ENCODE measurements at places on chromosomes 3 and 15.
A peak's percentile ranks its signal among the peaks of the same experiment; 100 is the strongest.

- no peak for DNase-seq
These were observed 5.0 kb upstream of the FOXB1 start for GRCh38 chr15:59998950-59999611.

DNA sequence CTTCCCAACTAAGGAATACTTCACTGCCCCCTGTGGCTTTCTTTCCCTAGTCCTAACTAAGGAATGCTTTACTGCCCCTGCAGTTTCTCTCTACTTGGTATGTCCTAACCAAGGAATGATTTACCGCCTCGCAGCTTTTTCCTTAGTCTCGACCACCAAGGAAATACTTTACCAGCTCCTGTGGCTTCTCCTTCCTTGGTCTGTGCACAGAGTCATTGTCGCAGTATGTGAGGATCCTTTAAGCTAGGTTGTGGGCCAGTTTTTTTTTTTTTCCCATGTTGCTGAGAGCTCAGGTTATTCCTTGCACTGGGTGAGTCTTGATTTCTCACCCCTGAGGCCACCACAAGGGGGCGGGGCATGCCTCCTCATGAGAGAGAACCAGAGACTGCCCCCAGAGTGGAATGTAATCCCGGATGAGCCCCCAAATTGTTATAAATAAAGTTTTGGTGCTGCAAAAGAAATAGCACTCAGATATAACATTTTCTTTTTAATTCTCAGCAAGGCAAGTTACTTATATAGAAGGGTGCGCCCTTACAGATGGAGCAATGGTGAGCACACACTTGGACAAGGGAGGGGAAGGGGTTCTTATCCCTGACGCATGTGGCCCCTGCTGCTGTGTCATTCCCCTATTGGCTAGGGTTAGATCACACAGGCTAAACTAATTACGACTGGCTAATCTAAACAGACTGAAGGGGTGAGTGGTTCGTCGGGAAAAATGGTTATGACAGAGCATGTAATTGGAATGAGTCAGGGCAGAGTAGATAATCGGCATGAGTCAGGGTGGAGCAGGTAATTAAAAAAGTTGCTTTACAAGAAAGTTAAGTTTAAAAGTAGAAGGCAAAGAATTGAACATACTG, 27.0 kb downstream of the NDUFB4 start:
- peak; percentile 98 for DNase-seq

DNA sequence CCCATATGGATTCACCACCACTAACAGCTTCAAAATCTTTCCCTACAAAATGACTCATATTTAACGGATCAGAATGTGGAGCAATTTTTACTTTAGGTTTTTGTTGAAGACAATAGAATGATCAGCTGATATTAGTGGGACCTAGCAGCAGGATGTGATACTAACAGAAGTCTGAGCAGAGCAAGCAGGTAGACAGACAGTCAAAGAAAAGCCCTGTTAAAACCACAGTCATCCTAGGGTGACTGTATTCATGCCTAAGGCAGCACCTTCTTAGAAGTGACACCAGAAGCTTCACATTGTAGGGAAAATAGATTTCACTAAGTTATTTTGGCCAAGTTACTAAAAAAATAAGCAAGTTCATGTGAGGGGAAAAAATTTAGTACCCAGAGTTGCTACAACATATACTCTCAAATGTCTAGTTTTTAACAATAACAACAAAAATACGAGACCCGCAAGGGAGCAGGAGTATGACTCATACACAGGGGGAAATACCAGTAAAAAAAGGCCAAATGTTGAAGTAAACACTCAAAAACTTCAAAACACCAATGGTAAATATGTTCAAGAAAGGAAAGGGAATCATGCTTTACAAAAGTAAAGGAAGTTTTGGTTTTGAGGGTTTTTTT, 590.9 kb downstream of the EPHA3 start:
- no peak for DNase-seq

GRCh38 chr15:82751308-82751707, 41.6 kb upstream of the AP3B2 start:
- DNase-seq: no peak

DNA sequence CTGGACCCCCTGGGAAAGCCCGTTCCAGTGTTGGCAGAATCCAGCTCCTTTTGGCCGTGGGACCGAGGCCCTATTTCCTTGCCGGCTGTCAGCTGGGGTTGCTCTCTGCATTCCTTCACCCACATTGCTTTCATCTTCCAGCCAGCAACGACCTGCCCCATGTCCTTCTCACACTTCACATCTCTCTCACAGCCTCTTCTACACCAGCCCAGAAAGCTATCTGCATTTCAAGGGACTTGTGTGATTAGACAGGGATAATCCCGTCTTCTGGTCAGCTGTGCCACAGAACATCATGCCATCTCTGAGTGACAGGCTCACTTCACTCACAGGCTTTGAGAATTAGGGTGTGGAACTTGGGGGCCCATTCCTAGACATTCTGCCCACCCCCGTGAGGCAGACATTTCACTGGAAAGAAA, 16.4 kb downstream of the EFCC1 start:
- DNase-seq: no peak

DNA sequence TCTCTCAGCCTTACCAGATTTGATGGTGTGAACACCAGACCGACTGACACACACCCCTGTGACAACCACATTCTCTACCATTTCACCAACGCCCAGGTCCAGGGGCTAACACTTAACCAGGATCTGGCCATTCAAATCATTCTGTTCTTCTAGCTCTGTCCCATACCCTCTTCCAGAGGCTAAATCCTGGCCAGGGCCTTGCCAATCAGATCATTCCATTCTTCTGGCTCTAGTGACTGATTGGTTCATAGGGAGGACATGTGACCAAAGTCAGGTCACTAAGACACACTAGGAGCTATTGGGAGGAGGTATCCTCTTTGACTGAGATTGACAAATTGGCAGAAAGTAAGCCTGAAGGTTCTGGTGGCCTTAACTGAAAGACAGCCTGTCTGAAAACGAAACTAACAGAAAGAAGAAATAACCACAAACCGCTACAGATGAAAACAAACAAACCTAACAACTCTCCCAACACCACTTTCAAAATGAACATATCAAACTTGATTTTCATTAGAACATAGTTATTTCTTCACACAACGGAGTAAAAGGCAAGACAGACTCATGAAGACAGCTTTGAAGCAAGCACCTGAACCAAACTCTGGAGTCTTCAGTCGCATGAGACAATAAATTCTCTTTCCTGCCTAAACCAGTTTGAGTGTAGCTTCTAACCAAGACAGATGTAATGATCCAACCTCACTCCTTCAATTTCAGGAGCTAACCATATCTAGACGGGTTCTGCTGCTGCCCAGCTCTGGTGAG, 68.5 kb downstream of the TRANK1 start:
- no peak for DNase-seq

GRCh38 chr3:127038466-127038865, 55.6 kb downstream of the PLXNA1 start:
- no peak for DNase-seq

DNA sequence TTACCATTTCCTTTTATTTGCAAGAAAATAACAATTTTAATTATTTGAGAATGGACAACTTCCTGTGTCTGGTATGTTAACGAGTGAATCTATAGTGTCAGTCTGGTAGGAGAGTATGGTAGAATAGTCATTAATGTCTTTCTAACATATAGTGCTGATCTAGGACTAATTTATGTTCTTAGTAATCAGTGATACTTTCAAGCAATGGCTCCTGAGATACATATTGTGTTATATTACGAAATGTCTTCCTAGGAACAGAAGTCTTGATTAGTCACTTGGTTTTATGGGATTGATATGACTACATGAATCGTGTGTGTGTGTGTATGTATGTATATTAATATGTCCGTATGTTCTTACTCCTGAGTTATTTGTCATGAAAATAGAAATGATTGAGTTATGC, 66.6 kb upstream of the PAQR5 start:
- DNase-seq: peak; percentile 2

GRCh38 chr15:91538782-91539181, 314.7 kb upstream of the SLCO3A1 start:
- no peak for DNase-seq

DNA sequence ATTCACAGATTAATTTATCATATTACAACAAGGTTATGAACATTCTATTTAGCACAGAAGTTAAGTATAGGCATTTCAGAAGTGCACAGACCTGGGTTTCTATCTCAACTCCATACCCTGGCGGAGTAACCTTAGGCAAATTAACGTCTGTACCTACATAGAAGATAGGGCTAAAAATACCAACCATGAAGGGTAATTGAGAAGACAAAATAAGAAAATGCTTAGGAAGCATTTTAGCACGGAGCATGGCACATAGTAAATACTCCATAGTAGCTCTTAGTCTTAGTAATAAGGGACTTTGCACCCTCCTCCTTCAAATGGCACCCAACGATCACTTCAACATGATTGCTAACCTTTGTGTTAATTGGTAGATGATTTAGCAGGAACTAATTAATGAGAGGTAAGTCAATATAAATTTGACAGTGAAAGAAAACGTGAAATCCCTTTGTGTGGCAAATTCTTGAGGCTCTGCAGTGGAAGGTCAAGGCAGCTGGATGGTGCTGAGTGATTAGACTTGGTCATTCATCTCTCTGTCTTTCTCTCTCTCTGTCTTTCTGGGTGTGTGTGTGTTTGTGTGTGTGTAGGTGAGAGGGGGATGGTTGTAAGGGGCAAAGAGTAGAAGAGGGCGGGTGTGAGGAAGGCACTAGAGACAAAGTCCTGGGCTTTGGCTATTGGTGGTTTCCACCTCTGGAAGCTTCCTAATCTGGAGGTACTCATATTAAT, 131.1 kb upstream of the PHLDB2 start:
- DNase-seq: no peak
